ENCODE measurements at places on chromosomes 5 and 9.

DNA sequence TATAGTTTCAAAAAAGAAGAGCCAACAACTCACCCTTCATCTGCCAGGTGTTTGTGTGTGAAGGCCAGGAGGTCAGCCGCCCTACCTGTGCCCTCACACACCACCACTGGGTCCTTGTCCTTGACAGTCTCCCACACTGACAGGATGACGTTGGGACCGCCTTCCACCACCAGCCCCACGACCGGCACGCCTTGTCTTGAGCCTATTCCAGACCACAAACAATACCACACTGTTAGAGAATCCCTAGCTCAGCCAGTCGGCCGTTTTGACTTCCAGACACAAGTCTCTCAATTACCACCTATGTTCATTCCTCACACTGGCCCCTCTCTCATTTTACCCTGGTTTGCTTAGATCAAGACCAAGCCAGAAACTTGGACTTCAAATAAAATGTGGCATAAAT, 66.1 kb downstream of the TRPM6 start:
- no peak for DNase-seq

DNA sequence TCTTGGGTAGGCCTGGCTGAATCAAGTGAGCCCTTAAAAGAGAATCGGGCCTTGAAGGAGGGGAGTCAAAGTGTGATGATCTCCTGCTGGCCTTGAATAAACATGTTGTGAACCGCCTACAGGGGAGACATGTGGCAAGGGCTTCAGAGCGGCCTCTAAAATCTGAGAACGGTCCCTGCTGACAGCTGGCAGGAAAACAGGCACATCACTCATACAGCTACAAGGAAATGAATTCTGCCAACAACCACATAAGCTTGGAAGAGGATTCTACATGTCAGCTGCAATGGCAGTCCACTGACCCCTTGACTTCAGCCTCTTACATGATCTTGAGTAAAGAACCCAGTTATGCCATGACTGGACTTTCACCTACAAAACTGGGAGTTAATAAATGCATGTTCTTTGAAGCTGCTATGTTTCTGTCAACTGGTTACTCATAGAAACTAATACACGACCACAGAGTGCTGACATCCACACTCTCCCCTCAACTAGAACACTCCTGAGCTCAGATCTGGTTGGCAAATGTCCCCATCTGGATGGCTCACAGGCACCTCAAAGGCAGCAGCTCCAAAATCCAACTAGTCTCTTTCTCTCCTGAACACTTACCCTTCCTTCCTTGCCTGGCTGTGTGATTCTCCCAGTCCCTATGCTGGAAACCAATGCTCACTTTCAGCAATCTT, 333.1 kb downstream of the ASTN2 start:
- DNase-seq: no peak

GRCh38 chr9:10946676-10947410, 334.0 kb upstream of the PTPRD start:
- no peak for DNase-seq

DNA sequence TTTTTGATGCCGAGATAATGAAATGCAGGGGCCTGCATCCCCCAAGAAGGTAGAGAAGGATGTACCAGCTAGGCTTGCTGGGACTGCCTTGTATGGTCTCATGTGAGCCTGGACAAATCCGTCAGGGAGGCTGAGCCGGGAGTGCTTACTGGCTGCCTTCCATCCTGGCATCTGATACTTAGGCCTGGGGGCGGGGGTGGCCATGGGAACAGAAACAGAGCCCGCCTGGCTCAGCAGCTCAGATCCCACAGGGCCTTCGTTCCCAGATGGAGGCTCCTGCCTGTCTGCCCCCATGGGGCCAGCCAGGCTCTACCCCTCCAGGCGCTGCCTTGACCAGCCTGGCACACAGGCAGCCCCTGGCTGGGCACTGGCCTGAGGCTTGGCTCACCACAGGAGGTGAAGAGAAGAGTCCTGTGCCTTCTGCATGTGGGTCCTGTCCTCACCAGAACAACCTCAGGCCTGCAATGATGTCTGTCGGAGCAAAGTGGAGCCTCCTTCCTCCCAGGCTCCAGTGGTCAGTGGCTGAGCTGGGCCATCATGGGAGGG, 10.5 kb upstream of the SPATA31E1 start:
- no peak for DNase-seq
